ENCODE measurements at places on chromosomes 5 and 9. TPM values are rescaled to one million over a fixed set of nuclear protein-coding genes. Genes with fewer than 3 reads are reported as not detected.

Gene C5orf58
- total RNA-seq = not detected

Gene RASEF
- not detected for total RNA-seq

Gene OTULINL
- 26.6 TPM for total RNA-seq

Gene ZNF618
- total RNA-seq = 0.02 TPM

Gene FCN2
- total RNA-seq = not detected

Gene ANKRD18A
- total RNA-seq = 5.0 TPM

Gene GPR150
- total RNA-seq = 0.54 TPM

Gene ZNF300
- total RNA-seq = 0.54 TPM

Gene IFNA21
- not detected for total RNA-seq
